ENCODE measurements at places on chromosomes 6 and 20.
A peak's percentile ranks its signal among the peaks of the same experiment; 100 is the strongest.

DNA sequence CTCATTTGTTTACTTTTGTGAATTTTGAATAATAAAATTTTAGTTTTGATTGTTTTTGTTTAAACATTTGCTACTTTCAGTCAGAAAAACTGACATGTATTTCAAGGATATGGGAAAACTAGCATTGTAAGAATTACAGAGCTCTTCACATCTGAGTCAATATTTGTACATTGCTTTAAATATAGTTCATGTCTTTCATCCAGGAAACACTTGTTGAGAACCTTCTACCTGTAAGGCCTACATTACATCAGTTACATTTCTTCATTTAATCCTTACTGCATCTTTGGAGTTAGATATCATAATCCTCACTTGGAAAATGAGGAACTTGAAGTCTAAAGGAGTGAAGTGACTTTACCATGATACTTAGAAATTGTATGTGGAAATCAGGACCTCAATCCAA, 242.9 kb downstream of the KCNQ5 start:
- DNase-seq: no peak

- DNase-seq: no peak
Observed at GRCh38 chr20:46273717-46274116, 34.6 kb downstream of the CDH22 start.

GRCh38 chr6:44257025-44257752, at the start of gene SLC35B2:
Gene SLC35B2, minus strand, starts transcription at chr6:44257528. Its CDS starts 118 bp downstream, at chr6:44257410.
- DNase-seq: peak; percentile 60

DNA sequence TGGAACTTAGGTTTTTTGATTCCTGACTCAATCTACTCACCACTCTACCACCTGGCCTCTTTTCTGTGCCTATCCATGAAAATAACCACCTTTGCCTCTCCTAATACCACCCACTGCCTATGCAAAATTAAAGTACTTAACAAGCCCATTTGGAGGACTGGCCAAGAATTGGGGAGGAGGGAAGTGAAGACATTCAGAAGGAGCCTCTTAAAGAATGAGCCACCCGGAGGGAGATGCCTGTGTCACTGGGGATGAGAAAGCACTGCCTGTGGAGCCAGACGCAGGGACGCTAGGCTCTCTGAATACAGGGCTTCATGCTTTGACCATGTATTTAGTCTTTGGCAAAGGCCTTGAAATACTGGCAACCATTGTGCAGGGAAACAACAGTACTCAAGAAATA, 40.0 kb upstream of the MRPS10 start:
- no peak for DNase-seq

DNA sequence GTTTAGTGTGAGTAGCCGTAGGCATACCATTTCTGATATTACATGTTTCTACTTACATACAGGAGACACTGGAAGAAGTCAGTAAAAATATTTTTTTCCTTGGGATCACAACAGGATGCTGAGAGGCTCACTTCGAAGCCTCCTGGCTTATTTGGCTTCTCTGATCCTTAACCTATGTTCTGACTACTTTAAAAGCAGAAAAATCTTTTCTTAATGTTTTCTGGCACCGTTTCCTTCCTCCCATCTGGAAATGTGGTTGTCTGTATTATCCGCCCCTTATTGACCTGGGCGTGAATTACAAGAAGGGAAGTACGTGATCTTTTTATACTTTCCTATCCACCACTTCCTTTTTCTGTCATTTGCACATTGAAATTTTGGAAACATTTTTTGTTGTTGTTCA, 379.6 kb downstream of the COL12A1 start:
- DNase-seq: peak; percentile 38

- DNase-seq: no peak
Observed at GRCh38 chr20:18694071-18694470, 106.2 kb downstream of the DTD1 start.

GRCh38 chr20:58515233-58516212, at the start of gene APCDD1L:
Gene APCDD1L, minus strand, starts transcription at chr20:58515399. Its CDS starts 692 bp downstream, at chr20:58514707.
- peak; percentile 62 for DNase-seq

DNA sequence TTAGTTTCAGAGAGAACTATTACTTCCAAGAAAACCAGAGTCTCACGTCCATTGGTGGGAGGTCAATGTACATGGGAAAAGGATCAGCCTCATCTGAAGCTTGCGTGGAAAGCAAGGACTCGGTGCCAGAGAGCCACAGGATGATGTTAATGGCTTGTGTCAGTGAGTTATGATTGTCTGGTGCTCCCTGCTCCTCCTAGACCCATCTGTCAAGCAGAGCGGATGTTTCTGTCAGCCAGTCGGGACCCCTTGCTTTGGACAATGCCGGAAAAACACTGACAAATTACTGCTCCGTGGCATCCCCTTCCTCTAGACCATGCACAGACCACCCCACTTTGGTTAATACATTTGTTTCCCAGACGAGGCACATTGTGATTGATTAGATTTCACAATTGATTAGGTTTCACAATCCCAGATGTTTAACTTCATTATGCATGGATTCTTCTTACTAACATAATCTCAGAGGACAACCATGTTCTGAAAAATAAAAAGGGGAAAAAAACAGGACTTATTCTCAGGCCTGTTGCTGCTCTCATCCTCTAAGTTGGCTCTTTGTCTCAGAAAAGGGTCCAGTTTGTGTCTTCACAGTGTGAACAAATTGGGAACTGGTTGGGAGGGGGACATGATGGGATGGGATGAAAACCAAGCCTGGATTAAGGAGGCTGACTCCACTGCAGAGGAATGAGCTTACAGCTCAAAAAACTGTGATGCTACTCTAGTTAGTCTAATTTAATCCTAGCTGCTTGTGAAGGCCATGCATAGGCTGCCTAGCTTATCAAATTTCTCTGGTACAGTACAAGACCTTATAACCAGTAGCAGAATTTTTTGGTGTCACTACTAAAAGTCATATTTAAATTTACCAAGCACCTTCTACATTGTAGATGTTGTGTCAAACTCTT, 51.9 kb downstream of the UNC5CL start:
- DNase-seq: peak; percentile 55

DNA sequence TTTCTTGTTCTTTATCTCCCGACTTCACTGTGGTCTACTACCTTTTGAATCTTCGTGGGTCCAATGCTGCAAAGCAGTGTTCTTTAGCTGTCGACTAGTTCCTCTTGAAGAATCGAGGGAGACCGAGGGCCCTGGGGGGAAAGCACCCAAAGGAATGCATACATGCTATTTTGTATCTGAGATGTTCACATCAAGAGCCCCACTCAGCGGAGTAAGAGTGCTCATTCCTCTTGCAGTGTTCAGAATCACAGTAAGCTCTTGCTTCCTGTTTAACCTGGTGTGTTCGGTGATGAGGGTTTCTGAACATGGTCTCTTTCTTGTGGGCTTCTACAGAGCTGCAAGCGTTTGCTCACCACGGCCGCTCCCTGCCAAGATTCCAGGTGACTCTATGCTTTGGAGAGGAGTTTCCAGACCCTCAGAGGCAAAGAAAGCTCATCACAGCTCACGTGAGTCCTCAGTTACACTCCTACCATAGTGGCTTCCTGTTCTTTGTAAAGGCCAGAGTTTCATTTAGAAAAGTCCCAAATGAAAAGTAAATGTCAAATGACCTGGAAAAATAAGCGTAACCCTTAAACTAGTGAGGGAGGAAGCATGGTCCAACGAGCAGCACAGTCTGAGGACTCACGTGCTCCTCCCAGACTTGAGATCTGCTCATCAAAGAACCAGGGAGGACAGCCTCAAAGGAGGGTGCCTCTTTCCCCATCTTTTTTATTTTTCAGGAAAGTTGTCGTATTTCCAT, 13.3 kb downstream of the IRF4 start:
- DNase-seq: no peak

All from fibroblast of upper back skin (primary cell).